ENCODE measurements at places on chromosomes 7 and 10.
A peak's percentile ranks its signal among the peaks of the same experiment; 100 is the strongest.

- H3K4me3 ChIP-seq = no peak overlapping the region
- H3K27ac ChIP-seq = no peak overlapping the region
- H3K27me3 ChIP-seq = no peaks in the 10 kb centered on the region
- H3K36me3 ChIP-seq = no peaks in the 10 kb centered on the region
- no peak for DNase-seq
- no peaks in the 10 kb centered on the region for H3K4me1 ChIP-seq
Measured at GRCh38 chr7:99201027-99201426, 6.9 kb downstream of the KPNA7 start.

DNA sequence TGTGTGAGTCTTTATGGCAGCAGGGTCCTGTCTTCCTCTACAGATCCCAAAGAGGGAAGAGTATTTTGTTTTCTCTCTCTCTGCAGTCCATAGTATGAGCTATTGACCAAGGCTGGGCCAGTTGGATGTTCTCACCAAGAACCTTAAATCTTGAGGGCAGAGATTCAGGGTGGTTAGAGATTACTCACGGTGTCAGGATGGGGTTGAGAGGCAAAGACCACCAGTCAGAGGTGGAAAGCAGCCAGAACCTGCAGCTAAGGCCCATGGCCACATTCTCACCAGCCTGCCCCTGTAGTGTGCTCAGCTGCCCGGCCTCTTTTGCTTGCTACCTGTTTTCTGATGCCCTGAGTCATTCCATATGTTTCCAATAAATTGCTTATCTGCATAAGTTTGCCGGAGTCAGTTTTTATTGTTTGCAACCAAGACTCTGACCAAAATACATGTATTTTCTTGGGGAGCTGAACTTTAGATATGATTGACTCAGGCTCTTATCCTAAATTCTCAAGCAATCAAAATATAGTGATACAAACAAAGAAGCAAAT is 67.0 kb downstream of the MAP3K8 start:
- H3K27ac ChIP-seq = no peak overlapping the region
- H3K4me3 ChIP-seq = no peak overlapping the region
- DNase-seq = no peak
- H3K27me3 ChIP-seq = no peaks in the 10 kb centered on the region
- H3K36me3 ChIP-seq = no peaks in the 10 kb centered on the region
- no peaks in the 10 kb centered on the region for H3K4me1 ChIP-seq

GRCh38 chr7:44261240-44261639 is 60.5 kb downstream of the YKT6 start:
- no peak overlapping the region for H3K27ac ChIP-seq
- H3K4me3 ChIP-seq = no peak overlapping the region
- no peaks in the 10 kb centered on the region for H3K36me3 ChIP-seq
- H3K27me3 ChIP-seq = no peaks in the 10 kb centered on the region
- no peak for DNase-seq

- H3K36me3 ChIP-seq = no peaks in the 10 kb centered on the region
- DNase-seq = no peak
- H3K27me3 ChIP-seq = no peaks in the 10 kb centered on the region
- no peaks in the 10 kb centered on the region for H3K4me1 ChIP-seq
- no peak overlapping the region for H3K27ac ChIP-seq
Measured at GRCh38 chr10:74645692-74646091, 180.7 kb upstream of the KAT6B start.

DNA sequence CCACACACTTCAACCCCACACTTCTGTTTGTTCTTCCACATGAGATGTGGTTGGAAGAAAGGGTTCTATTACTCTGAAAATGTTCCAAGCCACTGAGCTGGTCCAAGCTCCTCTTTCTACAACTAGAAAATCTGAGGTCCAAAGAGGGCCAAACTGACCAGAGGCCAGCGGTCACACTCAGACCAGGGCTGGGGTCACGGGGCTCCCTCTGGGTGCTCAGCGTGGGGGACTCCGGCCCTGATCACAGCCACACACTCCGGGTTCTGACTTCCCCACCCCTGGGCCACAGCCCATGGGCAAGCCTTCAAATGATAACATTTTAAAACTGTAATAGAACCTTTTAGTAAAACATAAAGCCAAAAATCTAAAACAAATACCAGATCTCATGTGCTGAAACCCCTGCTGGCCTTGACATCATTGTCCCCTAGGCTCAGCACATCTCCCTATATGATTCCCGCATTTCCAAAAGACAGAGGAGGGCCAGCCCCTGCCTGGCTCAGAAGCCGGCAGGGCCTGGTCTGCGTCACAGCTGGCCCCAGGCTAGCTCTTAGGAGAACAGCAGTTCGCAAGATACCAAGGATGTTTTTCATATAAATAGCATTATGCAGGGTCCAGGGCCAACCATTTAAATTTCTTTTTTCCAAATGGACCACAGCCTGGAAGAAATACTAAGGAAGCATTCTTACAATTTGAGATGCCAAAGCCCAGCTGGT is 3.3 kb downstream of the CRYGN start:
- H3K27ac ChIP-seq = peak overlapping the region; percentile 95
- no peak for DNase-seq
- H3K4me3 ChIP-seq = no peak overlapping the region
- H3K4me1 ChIP-seq = peaks cover 77% of the 10 kb centered on the region
- no peaks in the 10 kb centered on the region for H3K36me3 ChIP-seq

DNA sequence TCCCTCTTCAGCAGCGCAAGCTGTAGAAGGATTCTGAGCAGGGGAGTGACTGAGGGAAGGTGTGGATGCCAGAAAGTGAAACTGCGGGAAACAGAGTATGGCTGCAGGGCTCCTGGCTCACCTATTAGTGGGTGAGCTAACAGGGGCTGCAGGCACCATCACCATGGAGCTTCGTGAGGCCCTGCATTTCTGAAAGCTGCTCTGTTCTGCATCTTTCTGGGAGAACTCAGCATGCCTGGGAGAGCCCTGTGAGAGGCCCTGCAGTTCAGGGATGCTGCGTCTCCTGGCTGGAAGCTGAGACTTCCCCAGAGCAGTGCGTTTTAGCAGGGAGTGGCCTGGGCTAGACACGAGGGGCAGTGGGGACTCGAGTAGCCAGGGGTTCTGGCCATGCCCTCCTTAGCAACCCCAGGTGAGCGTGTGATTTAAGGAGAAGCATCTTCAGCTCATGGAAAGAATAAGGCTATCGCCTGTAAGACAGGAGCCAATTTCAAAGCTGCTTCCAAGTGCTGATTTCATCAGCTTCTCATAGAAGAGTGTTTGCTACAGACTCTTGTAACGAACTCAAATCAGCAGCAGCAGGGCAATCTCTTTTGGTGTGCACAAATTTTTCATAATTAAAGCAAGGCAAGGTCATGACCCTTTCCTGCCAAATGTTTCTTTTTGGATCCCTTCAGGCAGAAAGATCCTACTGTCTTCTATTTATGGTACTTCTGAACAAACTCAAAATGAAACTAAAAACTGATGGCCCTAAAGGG is 293.6 kb upstream of the ZNF32 start:
- no peaks in the 10 kb centered on the region for H3K36me3 ChIP-seq
- H3K27ac ChIP-seq = no peak overlapping the region
- H3K4me1 ChIP-seq = no peaks in the 10 kb centered on the region
- no peak overlapping the region for H3K4me3 ChIP-seq

GRCh38 chr10:87740254-87740655 is 77.8 kb downstream of the ATAD1 start:
- no peak overlapping the region for H3K27ac ChIP-seq
- no peak for DNase-seq
- H3K4me1 ChIP-seq = no peaks in the 10 kb centered on the region
- H3K27me3 ChIP-seq = no peaks in the 10 kb centered on the region
